ENCODE measurements at places on chromosomes 5 and 9.
A peak's percentile ranks its signal among the peaks of the same experiment; 100 is the strongest.

GRCh38 chr5:133354323-133355185 is 257.8 kb downstream of the FSTL4 start:
- DNase-seq: no peak

DNA sequence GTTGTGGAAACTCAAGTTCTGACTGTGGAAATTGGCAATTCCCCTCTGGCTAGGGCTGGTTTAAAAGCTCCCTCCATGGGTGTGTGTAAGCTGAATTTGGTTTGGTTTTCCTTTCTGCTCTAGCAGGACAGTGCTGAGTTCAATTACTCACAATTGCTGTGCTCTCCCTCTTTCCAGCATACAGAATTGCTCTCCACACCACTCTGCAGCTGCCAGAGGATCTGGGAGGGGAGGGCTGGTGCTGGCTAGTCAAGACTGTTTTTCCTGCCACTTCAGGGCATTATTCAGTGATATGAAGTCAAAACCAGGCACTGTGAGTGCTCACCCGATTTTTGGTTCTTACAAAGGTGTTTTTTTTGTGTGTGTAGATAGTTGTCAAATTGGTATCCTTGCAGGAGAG is 336.9 kb upstream of the SLC24A2 start:
- DNase-seq: no peak

- no peak for DNase-seq
These were observed 1.3 kb upstream of the SH3PXD2B start for GRCh38 chr5:172455511-172456061.

- peak; percentile 2 for DNase-seq
These were observed 16.8 kb upstream of the PRLR start for GRCh38 chr5:35246900-35247647.

DNA sequence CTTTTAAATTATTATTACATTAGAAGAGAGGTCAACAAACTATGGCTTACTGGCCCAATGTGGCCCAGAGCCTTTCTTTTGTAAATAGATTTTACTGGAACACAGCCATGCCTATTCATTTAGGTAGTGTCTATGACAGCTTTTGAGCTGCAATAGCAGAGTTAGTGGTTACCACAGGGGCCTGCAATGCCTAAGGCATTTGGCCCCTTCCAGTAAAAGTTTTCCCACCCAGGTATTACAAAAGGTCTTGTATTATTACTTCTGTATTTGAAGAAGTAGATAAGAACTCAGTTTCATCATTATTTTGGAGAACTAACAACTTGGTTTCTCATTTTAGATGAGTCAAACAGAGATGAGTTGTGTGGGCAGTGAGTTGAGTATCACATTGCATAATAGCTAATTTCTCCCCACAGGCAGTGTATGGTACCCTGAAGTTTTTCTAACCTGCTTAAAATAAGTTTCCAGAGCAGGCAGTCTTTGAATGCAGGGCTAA is 9.5 kb downstream of the MTRR start:
- DNase-seq: peak; percentile 79

DNA sequence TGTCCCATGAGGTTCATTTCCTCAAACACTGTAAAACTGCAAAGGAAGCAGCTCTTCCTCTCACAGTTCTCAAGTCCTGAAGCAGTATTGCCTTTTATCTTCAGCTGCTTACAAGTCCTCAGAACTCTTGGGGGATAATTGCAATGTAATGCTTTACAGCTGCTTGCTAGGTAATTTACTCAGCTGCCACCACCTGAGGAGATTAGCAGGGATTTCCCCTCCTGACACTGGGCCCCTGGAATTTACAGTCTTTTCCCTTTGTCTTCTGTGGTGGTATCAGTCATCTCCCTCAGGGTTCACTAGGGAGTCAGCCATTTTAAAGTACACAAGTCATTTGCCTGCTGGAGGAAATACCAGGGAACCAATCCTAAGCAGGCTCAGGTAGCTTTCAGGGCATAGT is 754.3 kb upstream of the GRAMD2B start:
- no peak for DNase-seq

DNA sequence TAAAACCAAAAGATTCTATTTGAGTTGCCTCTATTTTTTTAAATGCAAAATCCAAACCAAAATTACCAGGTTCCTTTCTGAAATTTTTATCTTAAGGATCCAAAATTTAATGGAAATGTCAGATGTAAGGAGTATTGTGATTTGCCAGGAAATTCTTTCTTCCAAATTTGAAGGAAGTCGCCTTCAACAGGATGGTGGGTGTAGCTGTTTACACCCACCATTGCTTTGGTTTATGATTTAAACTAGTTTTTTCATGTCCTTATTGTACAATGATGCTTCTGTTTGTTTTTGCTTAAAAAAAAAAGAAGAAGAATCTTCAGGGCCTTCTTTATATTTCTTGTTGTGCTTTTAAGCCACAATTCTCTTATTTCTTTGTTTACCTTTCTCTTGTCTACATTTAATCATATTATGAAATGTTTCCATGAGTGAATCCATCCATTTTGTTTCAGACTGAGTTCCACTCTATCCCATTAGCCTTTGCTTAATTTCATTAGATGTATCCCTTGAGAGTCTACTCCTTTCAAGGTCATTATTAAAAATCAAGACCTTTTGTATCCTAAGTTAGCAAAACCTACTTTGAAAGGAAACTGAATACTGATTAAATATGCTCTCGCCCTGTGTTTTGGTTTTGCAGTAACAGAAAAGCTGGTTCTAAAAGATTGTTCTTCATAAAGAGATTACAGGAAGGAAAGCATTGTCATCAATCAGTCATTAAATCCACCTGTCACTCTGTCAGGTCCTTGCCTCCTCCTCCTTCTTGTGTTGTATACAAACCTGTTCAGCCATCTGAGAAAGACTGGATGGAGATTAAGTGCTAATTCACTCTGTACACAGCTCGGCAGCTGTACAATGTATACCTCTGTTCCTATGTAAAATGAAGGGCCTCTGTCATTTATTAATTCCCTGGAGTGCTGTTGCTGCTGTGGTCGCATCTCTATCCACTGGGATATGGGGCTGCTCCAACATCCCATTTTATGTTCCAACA is 45.5 kb upstream of the SLC2A8 start:
- no peak for DNase-seq

- no peak for DNase-seq
These were observed 1.2 kb upstream of the TJP2 start for GRCh38 chr9:69172895-69173294.

GRCh38 chr5:39284552-39284951 is 65.2 kb upstream of the FYB1 start:
- DNase-seq: no peak

GRCh38 chr5:31251032-31251431 is 57.5 kb downstream of the CDH6 start:
- no peak for DNase-seq

- no peak for DNase-seq
These were observed 39.0 kb downstream of the KCNIP1 start for GRCh38 chr5:170542691-170543293.

- no peak for DNase-seq
These were observed 43.4 kb downstream of the AMBP start for GRCh38 chr9:114034661-114035062.

- no peak for DNase-seq
These were observed 308.6 kb downstream of the FBXL7 start for GRCh38 chr5:15808577-15808976.

DNA sequence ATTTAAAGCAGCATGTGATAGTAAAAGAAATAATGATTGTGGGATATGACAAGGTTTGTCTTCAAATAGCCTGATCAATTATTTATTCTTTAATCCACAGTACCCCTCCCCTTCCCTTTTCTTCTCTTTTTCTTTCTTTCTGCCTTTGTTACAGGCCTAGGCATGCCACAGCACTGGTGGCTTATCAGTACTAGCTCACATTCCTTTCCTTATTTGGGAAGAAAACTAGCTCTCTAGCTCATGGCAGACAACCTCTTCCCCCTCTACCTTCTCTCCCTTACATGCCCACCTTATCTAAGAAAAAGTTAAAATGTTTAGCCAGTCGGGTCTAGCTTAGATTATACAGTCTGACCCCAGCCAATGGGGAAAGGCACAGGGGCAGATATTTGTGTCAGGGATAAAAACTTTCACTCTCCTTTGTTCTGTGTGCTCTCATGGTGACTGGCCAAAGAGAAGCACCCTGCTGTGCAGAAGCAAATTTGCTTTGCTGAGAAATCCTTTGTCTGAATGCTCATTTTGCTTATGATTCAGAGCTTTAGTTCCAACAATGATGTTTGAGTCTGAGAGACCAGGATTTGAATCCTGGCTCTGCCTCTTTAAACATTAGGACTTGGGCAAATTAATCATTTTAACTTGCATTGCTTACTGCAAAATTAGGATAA is 75.8 kb upstream of the CDH12 start:
- no peak for DNase-seq

- DNase-seq: no peak
These were observed 69.2 kb upstream of the CTNND2 start for GRCh38 chr5:11973469-11973868.

GRCh38 chr9:2085716-2086115 is 70.6 kb downstream of the SMARCA2 start:
- no peak for DNase-seq

DNA sequence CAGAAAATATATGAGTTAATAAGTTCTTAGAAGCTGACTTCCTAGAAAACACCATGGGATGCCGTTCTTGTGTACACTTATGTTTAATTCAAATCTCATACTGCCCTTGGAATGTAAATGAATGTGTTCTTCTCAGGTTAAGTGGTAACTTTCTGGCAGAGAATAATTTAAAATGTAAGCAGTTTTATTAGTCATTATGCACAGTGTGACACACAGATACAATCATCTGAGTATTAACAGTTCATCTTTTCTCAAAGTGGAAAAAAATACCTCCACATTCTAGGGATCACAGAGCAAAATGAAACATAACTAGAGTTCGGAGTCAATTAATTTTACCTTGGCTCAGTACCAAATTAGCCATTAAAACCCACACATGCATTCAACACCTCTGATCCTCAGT is 508.1 kb downstream of the CDH9 start:
- no peak for DNase-seq

DNA sequence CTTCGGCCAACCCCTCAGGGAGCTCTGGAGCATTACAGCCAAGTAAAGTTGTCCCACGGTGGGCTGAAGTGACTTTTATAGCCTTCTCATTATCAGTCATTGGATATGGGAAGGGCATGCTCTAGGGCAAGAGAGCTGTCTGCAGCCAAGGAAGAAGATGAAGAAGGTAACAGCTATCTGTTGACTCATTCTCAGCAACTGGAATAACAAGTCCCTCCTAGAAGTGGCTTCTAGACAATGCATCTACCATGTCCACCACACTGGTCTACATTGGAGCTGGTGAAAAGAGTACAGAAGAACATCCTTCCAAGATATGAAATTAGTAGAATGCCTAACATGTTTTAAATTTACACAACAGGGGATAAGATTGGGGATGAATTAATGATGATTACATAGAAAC is 524.2 kb downstream of the ACTL7B start:
- no peak for DNase-seq

GRCh38 chr5:39680213-39680612 is 255.4 kb upstream of the DAB2 start:
- DNase-seq: no peak

- DNase-seq: no peak
These were observed 26.7 kb upstream of the FRMPD1 start for GRCh38 chr9:37624073-37624472.

GRCh38 chr5:5481633-5482032 is 59.2 kb downstream of the ICE1 start:
- DNase-seq: no peak

DNA sequence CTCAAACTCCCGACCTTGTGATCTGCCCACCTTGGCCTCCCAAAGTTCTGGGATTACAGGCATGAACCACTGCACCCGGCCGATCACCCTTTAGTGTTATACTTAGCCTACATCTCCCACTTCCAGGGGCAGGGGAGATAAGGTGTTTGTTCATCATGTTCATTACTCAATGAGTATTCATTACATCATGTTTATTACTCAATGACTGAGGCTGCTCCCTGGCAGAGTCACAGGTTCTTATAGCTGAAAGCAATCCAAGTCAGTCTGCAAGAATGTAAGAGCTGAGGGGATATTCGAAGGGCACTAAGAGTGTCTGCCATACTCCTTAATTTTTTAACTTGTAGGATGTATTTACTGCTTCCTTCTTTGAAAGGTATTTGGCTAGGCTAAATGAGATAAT is 214.2 kb downstream of the SPATA31D1 start:
- DNase-seq: no peak

DNA sequence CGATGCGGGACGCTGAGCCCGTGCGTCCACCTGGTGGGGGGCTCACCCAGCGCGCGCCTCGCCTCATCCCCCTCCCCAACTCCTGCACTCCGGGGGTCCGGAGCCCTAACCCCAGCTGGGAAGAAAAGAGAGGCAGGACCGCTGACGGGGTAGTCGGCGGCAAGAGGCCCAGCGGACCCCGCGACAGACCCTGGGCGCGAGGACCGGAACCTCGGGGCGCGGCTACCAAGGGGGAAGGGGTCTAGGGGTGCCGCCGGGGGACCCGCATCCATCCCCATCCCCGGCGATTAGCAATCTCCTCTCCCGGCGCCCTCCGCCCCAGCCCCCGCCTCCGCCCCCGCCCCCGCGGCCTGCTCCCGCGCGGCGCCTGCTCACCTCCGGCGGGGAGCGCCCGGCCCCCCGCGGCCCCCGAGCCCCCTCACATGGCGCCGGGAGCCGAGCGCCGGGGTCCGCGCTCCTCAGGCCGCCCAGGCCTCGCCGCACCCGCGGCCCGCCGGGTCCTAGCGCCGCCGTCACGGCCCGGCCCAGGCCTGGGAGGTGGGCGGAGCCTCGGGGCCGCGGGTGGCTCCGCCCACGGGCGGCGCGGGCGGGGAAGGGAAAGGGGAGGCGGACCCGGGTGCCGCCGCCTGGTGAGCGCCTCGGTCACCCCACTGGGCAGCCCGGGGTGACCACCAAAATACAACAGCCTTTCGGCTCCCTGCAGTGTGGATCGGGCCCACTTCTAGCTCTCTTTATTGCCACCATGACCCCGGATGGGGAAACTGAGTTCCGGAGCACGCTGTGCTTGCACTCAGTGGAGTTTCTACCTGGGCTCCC is at the start of gene ST6GALNAC6:
ST6GALNAC6 (minus strand) TSS at position 476 of the 816 bp plus-strand sequence. CDS start 1,622 bp downstream, outside the sequence.
- peak; percentile 84 for DNase-seq

- no peak for DNase-seq
These were observed 177.3 kb downstream of the C9orf152 start for GRCh38 chr9:110030632-110031031.

- DNase-seq: no peak
These were observed 65.0 kb downstream of the IRX1 start for GRCh38 chr5:3660630-3661029.

Measured in activated CD4-positive, alpha-beta T cell treated with anti-CD3 and anti-CD28 coated beads, Interleukin-2, Interleukin-6, amounts not matched to agents 100 ng/mL and 50 ng/mL, durations not matched to agents 16 hours and 8 hours (primary cell).